ENCODE measurements at places on chromosomes 3 and 15.

GRCh38 chr3:107025961-107026360 is 351.3 kb upstream of the CCDC54 start:
- DNase-seq, result no peak

- DNase-seq, result no peak
These were observed 960.0 kb downstream of the DIPK2A start for GRCh38 chr3:144931590-144931989.

DNA sequence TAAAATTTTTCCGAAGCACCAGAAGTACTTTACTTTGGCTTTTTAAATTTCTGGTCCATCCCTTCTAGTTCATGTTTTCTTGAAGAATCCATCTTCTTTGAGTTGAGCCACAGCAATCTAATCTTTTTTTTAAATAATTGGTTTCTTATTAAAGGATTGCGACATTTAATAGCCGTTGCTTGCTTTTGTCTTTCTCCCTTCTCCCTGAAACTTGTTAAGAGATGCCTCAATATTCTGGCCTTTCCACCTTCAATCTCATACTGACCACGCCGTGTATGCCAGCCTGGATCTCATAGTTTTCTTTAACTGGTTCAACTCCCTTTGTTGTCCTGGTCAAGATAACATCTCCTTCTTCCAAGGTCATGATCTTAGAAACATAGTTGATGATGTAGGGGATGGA is 18.4 kb upstream of the RPLP1 start:
- DNase-seq, result no peak

DNA sequence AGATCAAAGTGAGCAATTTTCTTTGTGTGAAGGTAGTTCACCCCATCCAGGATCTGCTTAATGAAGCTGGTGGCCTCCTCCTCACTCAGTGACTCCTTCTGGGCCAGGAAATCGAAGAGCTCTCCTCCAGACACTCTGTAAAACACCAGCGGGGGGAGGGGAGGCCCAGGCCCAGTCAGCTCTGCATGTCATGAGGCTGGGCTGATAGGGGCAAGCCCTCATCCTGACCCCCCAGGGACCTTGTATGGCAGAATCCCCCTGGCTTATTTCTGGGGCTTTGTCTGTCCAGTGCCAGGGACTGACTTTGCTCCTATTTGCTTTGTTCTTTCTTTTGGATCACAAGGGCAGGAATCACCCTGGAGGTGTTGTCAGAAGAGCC is 74.9 kb downstream of the DAPK2 start:
- peak; percentile 5 for DNase-seq

- DNase-seq, result no peak
These were observed 1298.5 kb downstream of the ROBO2 start for GRCh38 chr3:78338405-78338804.

GRCh38 chr3:134291319-134292254 is 40.9 kb upstream of the RYK start:
- no peak for DNase-seq

DNA sequence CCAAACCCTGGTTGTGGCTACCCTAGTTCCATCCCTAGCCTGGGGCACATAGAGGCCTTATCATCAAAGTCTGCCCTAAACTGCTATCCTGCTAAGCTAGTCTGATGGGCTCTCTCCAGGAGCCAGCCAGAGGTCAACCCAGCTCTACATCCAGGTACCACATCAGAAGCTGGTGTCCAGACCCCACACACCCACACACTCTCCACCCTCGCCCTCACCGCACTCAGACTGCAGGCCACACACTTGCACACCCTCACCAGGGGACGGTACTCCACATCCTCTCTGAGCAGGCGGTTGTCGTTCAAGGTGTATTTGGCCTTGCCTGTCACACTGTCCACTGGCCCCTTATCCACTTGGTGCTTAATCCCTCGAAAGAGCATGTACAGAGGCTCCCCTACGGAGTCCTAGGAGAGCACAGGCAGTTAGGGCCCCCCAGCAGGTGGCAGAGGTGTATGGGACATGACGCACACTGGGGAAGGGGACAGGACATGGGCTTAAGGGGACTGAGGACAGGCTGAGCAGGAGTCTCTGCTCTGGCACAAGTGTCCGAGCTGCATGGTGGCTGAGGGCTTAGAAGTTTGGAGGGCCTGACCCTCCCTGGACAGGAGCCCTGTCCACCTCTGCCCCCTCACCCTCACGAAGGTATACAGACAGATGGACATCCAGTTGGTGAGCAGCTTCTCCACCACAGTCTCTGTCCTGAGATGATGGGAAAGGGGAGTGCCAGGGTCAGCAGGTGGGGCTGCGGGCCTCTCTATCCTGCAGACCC is 18.1 kb downstream of the PLXNB1 start:
- DNase-seq, result no peak

DNA sequence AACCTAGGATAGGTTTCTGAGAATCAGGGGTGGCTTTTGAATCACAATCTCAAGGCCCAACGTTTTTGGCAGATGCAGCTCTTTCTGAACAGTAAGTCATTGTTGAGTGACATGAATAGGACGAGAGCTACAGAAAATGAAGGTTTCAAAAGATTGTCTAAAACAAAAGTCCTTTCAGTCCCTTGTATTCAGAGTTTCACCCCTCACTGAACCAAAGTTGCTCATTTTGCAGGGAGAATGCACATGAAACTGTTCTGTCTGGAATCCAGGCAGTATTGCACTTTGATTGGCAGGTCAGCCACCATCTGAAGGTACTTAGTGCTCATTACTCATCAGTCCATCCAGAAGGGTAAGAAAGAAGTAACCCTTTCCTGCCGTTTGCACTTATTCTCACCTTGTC is 24.1 kb upstream of the RASGRP1 start:
- DNase-seq, result no peak

DNA sequence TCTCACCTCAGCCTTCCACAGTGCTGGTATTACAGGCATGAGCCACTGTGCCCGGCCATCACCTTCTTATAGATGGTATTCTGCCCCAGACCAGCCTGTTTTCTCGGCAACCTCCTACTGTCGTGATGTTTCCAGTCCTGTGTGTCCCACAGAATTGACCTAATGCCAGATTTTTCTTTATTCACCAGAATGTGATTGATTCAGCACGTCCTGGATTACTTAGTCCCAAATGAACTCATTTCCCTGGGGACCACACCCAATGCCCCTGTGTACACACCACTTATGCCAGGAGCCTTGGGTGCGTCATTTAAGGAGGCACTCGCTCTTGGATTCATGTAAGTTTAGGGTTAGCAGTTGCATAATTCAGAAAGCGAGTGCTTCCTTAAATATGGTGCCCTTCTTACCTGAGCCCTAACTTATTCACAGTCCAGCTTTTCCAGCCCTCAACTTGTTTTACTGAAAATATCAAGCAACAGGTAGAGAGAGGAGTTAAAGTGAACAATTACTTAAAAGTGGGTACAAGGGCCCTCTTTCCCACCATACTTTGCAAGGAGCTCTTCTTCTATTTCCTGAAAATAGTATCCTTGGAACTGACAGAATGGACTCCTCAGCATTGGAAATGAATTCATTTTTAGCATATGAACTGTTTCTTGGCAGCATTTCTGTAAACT is 64.6 kb upstream of the UBE2E1 start:
- no peak for DNase-seq

GRCh38 chr15:79027532-79028410 is 62.8 kb downstream of the RASGRF1 start:
- no peak for DNase-seq

DNA sequence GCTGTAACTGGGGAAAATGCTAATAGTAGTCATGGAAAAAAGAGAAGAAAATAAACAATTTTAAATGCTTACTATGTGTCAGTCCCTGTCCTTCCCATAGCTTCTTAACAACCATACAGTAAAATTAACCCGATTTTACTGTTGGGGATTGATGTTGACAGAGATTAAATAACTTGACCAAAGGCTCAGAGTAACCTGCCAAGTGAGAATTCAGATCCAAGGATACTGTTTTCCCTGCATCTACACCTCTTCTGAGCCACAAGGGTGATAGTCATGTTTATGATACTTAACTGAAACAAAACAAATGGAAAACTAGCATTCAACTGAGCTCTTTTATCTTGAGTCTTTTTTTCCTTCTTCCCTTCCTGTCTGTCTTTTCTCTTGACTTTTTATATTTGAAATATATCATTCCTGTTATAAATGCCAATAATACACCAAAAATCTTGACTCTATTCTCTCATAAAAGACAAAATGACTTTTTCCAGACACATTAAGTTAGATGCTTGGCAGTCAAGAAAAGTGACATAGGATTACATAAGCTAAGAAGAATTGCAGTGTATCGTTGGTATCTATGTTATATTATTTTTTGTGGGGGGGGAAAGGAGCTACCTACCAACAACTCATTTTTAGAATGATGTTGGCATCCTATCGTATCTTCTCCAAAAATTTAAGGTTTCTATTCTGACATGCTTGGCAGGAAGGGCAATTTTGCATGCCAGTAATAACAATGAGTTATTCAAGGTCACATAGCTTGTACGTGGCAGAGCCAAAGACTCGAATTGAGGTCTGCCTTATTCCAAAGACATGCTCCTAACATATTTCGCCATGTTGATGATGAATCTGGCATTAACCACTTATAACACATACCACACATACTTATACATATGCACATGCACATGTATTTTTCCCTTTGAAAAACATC is 306.6 kb upstream of the KCNH8 start:
- no peak for DNase-seq

GRCh38 chr15:84749111-84749991 is 959 bp downstream of the ZNF592 start:
- peak; percentile 13 for DNase-seq

DNA sequence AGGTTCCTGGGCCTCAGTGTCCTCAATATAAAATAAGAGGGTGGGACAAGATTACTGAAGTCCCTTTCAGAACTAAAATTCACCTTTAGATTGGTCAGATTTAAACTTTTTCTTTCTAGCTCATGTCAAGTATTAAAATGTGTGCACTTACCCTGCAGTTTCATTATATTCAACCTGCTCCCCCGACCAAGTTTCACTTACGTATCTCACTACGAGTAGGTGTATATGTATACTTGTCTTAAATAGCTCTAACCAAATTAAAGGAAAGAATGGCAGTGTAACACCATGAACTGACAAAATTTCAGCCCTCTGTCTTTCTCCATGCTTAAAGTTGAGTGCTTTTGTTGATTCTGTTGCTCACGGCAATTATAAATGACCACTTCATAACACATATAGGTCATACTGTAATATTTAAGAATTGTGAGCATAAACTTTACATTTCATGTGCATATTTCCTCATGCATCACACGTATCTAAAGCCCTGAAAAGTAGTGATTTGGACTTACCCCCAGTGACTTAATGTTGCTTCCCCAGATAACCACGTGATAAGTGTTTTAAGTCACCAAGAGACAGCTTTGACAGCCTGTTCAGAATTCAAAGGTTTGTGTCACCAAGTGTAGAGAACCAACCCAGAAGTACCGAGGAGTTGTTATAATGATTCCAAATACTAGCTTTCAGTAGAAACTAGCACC is 70.0 kb downstream of the PGPEP1L start:
- no peak for DNase-seq

- no peak for DNase-seq
These were observed 108.3 kb upstream of the CACNA2D3 start for GRCh38 chr3:54014067-54014466.

DNA sequence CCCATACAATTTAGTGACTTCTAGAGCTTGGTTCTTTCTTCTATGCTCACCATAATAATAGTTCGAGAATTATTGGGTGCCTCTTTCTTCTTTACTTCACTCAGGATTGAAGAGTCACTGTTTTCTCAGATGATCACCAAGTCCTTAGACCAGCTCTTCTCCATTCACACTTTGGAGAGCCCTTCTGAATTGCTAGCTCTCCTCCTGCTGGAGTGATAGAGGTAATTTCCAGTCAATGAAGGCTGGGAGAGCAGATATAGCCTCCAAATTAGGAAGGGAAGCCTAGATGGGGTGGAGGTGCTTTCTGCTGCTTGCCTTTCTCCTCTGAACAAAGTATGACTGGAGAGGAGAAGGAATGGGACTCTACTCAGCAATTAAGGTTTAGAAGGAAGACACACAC is 10.7 kb upstream of the BBX start:
- DNase-seq, result no peak

DNA sequence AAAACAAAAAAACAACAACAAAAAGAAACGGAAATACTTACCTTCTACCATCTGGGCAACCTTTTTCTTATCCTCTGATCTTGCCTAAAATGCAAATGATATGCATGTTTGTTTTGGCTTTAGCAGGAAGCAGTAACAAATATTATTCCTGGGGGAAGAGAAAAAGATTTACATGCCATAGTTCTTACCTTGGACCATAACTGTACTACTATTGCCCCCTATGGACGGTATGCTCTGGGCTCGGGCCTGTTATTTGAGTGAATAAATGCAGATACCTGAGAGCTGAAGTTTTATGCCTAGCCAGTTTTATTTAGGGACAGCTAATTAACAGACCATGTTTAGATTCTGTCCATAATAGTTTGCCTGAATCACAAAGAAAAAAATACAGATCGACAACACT is 12.6 kb upstream of the STARD5 start:
- DNase-seq, result no peak

DNA sequence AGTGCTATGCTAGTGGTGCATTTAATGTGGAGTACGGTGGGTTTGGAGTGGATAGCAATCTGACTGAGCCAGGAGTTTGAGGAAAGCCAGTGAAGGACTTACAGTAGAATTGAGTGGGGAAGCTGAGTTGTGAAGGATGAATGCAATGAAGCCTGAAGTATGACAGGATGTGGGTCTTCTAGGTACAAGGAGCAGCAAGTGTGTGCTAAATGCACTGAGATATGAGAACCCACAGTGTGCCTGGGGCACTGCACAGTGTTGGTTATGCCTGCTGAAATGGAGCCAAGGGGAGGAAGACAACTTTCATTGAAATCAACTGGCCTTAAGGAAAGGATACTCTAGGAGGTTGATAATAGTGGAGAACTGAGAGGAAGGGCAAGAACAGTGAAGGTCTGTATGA is 105.5 kb upstream of the MRPL3 start:
- DNase-seq, result no peak

DNA sequence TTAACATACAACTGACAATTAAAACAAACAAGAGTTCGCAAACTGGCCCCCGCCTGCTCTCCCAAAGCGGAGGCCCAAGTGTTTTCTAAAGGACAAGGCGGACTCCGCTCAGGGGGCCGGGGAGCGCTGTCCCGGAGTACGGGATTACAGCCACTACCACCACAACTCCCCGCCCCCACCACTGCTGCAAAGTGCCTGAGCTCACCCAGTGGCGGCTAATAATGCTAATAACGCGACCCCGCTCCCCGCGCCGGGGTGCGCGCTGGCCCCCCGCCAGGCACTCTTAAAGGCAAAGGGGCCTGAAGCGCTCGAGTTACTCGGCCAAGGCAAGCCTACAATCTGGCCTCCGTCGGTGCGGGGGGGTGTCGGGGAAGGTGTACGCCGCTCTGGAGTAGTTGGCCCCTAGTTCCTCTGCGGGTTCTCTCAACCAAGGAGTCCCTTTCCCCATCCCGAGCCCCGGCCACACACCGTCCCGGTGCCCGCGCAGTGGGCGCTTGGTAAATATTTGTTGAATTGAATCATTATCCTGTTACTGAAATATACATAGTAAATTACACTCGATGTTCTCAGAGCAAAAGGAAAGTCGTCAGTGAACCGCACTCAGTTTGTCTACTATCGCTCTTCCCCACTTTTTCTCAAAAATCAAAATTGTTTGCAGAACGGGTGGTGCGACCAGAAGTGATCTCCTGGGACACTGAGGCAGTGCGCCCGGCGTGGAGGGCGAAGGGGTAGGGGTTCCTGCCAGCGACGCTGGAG is 827 bp downstream of the WNT5A start:
- DNase-seq, result no peak

GRCh38 chr15:70826634-70827033 is 27.3 kb downstream of the LARP6 start:
- no peak for DNase-seq

Data from activated CD8-positive, alpha-beta memory T cell treated with anti-CD3 and anti-CD28 coated beads for 1 hour (primary cell).